ENCODE measurements at places on chromosomes 2 and 18.

GRCh38 chr2:189685540-189686229 lies 11.2 kb downstream of the ANKAR start:
- no peak for DNase-seq

DNA sequence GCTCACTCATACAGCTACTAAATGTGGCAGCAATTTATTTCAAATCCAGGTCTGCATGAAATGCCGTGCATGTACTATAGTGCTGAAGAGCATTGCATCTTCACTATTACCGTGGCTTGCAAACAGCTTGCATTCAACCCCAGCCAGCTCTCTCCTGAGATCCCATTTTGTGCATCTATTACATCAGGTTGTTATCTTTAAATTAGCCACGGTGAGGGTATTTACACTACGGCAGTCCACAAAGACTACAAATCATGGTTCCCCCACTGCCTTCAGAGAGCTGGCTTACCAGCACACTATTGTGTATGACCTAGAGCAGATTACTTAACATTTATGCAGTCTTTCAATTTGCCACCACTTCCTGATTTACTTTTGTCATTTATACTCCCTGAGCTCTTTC lies 621.3 kb upstream of the LRATD1 start:
- DNase-seq: no peak

- DNase-seq: peak; percentile 78
Measured at GRCh38 chr2:222319586-222320435, 21.0 kb upstream of the PAX3 start.

DNA sequence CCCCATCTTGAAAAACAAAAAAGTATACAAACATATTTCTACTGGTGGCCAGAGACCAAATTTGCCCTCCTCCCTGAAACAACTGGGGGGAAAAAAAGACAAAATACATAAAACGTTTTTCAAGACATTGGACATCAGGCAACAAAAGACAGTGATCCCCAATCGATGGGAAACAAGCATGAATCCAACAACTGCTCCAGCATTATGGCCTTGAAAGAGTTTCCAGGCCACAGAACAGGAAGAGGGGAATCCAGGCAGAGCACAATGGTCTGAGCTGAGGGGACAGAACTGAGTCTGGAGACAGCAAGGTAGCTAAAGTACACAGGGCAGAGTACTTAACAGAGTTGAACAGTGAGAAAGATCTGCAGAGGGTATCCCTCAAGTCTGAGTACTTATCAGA lies 4.4 kb downstream of the CCDC88A start:
- DNase-seq: no peak

- DNase-seq: no peak
Measured at GRCh38 chr2:17163638-17164037, 354.6 kb downstream of the RAD51AP2 start.

GRCh38 chr2:240538031-240538780 lies 19.6 kb downstream of the ANKMY1 start:
- DNase-seq: no peak

DNA sequence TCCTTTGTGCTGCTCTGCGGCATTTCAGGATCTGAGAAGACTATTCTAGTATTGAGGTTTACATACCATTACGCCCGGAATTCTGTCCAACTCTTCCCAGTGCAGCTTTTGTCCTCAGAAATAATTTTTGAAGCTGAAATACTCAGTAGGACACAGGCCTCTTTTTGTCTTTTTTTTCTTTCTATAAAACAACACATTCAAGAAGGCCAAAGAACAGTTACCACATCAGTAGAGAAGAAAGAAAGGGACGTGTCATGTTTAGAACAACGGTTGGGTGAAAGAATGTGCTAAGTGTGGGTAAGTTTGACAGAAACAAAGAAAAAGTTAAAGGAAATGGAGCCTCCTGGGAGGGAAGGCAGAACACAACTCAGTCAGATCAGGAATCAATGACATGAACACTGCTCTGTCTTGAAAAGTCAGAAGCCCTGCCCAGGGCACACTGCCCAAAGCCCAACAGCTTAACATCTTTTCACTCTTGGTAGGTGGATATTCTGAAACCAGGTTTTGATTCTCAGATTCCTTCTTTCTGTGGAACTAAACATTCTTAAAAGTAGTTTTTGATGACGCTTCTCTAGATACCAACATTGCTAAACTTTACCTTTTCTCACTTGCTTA lies 198.6 kb upstream of the CWC22 start:
- no peak for DNase-seq

DNA sequence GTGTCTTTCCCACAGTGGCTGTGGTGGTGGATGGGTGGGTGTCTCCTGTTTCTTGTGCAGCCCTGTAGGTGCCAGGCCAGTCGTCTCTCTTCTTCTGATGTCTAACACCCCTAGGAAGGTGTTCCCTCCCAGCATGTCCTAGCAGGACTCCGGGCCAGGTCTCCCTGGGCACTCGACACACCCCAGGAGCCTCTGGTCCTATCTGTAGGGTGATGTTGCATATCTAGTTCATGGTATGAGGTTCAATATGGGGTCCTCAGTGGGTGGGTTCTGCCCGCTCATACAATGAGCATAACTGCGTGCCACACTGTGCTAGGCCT lies 14.4 kb downstream of the NGEF start:
- DNase-seq: no peak

- no peak for DNase-seq
Measured at GRCh38 chr2:58515827-58516573, 274.9 kb upstream of the FANCL start.

DNA sequence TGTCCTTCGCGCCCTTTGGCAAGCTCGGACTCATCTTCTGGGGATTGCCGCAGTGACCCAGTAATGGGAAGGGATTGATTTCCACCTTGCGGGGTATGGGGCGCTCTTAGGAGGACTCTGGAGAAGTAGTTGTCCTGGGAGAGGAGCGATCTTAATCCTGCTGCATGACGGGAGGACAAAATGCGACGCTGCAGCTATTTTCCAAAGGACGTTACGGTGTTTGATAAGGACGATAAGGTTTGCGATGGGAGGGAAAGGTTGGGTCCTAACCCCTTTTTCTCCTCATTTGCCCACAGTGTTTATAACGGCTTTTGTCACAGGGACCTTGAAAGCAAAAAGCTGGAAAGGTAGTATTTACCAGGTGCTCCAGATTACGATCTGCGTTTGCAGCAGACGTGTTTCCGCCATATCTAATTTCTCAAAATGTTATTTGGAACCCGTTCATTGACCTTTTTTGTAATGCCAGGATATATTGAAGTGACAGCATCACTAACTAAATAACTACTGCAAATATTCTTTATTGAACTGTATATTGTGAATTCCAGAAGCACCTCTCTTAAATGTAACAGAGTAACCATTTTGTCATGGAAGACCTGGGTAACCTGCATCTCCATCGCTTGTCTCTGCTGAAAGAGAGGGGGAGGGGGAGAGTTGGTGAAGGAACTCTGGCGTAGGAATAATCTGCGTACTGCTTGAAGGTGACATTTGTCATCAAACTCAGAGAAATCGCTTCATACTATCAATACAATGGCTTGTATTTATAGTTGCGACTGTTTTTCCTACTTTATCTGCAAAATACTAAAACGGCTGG lies 590 bp downstream of the MDH1 start:
- no peak for DNase-seq

DNA sequence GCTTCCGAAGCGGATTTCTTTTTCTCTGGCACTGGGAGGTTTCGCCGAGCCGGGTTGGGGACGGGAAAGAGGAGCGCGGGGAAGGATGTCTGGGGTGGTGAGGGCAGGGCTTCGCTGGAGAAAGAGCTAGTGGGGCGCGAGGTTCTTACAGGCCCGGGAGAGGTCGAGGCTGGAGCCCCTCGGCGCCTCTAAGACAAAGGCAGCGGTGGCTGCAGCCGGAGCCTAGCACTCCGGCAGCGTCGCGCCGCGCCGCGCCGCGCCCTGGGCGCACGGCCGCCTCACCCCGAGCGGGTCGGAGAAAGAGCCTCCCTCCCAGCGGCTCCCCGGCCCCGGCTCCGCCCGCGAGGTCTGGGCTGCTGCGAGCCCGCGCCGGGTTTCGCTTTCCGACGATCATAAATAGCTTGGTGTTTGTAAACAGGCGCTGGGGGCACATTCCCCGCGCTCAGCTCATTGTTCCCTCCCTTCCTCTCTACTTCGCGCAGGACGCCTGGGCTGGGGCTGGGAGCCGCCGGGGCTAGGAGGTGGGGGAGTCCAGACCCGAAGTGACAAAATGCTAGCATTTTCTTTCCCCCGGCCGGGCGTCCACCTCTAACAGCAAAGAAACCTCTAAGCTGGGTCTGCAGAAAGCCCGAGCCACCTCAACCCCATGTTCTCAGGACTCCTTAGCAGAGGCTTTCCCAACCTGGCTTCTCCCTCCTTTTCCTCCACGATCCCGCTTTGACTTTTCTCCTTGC lies 813 bp upstream of the MEIS1 start:
- DNase-seq: peak; percentile 44

- peak; percentile 44 for DNase-seq
Measured at GRCh38 chr2:9763356-9764152, 79.7 kb upstream of the TAF1B start.

GRCh38 chr18:10351219-10351818 lies 103.1 kb upstream of the APCDD1 start:
- DNase-seq: no peak

- DNase-seq: no peak
Measured at GRCh38 chr2:95350368-95350767, 52.1 kb upstream of the FAHD2A start.

GRCh38 chr2:103219398-103219797 lies 457.6 kb downstream of the TMEM182 start:
- DNase-seq: no peak

DNA sequence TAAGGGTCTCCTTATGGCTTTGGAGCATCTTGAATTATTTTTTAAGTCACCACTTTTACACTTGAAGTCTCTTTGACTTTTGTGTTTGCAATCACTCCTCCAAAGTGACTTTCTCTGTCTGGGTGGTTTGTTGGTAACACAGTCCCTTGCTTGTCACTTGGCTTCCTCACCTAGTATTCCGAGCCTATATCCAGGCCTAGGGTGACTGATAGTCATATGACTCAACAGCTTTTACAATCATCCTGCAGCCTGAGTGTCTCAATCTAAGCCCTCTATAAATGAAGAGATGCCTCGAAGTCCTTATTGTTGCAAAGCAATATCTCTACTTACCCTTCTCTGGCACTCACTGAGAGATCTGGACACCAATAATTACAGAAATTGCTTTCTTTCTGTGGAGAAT lies 53.9 kb upstream of the SETBP1 start:
- no peak for DNase-seq

DNA sequence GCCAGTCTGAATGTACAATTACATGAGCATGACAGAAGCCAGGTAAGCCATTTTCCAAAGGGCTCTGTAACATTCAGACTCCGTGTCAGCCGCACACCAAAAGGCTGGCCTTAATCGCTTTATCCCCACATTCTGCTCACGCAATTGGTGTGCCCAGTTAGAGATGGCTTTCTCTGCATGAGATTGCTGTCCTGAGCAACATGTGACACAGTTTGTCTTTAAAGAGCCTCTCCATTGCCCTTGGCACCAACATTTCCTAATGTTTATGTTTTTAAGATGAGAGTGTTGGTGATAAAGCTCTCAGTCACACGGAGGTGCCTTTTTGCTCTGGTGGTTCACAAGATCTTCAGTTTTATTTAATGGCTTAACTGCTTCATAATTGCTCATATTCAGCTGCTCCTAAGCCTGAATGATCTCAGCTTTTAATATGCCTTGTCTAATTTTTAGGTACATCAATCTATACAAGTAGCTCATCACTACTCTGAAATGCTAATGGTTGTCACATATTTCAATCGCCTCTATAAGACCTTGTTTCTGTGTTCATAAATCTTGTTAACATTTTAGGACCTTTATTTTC lies 164.8 kb upstream of the ACVR2A start:
- DNase-seq: no peak

- DNase-seq: no peak
Measured at GRCh38 chr2:9199716-9200632, 6.6 kb upstream of the ASAP2 start.

DNA sequence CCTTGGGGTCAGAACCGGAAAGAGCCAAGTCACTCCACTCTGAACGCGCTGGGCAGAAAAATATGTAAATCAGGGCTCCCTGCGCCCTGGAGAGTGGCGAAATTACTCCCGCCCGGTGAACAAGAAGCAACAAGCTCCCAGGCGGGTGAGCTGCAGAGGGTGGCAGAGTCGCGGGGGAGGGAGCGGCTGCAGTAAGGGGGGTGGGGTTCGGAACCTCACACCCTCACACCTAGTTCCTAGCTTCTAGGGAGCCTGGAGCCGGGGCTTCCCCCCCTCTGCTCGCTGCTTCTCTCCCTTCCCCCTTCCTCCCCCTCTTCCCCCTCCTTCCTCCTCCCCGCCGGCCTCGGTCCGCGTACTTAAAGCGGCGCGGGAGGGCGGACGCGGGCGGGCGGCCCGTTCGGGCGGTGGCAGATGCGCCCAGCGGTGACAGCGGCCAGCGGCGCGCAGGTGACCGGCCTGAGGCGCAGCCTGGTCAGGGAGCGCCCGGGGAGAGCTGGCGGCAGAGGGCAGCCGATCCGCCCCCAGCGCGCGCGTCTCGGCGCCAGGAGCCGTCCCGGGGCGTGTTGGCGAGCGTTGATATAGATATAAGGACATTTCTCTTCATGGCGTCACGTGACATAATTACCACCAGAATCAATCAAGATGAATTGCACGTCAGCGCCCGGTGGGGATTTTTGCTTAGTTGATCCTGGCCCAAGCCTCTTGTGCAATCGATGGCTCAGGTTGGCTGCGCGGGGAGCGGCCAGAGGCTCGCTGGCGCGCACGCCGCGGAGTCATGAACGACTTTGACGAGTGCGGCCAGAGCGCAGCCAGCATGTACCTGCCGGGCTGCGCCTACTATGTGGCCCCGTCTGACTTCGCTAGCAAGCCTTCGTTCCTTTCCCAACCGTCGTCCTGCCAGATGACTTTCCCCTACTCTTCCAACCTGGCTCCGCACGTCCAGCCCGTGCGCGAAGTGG lies at the start of gene HOXD11:
HOXD11 (plus strand) TSS at position 700 of the 959 bp plus-strand sequence; CDS start at position 776, 76 bp downstream.
- no peak for DNase-seq

DNA sequence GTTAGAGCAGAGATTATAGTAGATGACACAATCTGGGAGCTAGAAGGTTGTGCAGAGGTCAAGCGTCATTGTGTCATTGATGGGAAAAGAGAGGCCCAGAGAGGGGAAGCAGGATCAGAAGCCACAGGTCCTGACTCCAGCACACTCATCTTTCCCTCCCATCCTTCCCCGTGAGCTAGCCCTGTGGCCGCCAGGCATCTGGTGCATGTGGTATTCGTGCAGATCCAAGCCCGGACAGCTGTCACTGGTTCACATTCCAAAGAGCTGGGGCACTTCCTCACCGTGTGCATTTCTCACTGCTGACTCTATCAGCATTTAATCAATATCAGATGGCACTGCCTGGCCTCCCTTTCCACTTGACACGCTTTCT lies 94.1 kb upstream of the THOC1 start:
- DNase-seq: no peak

All from posterior cingulate gyrus (tissue), 11 donors.